ENCODE measurements at places on chromosomes 1 and 21. TPM values are rescaled to one million over a fixed set of nuclear protein-coding genes. Genes with fewer than 3 reads are reported as not detected.
A peak's percentile ranks its signal among the peaks of the same experiment; 100 is the strongest.

Gene SH2D5
- total RNA-seq: 0.29 TPM

DNA sequence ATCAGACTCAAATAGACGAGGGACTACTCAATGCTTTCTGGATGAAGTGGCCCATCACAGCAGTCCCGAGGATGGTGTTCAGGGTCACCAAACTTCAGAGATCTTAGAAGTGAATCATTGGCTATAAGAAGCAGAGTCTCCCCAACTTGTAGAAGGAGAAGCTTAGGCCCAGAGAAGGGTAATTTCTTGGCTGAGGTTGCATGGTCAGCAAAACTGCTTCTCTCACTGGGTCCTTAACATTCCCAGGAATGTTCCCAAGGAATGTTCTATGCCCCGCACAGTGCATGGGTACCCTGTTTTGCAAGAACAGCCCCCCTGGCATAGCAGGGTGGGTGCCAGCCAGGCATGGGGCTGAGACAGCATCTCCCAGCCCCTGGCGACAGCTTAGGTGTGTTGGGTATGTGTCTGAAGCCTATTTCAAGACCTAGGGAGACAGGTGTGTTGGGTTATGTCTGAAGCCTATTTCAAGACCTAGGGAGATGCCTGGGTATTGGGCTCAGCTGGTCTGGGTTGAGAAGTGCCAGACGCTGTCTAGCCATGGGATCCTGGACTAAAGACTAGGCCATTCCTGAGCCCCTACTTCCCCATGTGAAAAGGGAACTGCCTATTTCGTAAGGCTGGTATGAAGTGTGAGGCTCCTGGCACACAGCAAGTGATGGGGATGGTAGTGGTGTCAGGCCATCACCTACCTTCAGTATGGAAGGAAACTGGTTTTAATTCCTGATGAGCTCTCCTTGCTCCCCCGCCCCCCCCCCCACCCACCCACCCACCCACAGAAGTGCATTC is 26.1 kb downstream of the PADI6 start:
- DNase-seq: no peak

Gene RGS13
- total RNA-seq: 0.59 TPM

- no peak for DNase-seq
These were observed 56.6 kb downstream of the PCNX2 start for GRCh38 chr1:233238884-233239431.

DNA sequence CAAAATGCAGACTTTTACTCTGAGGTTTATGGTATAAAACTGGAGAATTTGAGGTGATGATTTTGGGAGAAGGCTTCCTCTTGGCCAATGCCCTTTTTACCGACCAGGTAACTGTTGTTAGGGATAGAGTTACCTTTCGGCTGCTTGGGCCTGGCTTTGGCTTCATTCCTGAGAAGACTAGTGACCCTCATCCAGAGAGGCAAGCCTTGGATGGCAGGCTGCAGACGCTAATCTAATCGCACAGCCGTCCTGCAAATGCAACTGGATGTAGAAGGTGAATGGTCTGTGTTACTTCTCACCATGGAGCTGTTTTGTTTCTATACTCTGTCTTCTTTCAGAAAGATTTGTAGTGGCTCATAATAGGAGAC is 124.6 kb downstream of the CNIH3 start:
- no peak for DNase-seq

DNA sequence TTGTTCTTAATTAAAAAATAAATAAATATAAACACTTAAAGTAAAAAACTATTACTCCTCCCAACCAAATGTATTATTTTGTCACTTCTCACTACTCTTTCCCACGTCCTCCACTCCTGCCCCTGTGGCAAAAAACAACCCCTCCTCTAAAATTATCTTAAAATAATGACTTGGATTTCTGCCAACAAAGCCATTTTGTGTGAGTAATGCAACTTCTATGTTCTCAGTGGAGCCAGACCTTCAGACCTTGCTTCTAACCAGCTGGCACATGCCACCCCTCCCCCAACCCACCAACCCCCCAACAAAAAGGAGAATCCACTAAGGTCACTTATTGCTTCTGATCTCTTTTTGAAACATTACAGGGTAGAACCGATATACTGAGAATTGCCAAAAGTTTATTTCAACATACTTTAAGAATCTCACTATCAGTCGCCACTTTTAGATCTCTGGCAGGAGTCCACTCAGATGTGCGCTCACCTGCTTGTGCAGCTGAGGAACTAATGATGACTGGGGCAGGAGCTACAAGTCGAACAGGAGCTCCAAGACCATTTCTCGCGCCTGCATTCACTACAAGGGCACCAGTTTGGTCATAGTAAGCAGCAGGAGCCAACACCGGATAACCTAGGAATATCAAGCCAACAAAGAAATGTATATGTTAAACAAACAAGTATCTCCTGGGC is 58.3 kb upstream of the SDC3 start:
- no peak for DNase-seq

Gene TNFRSF14
- total RNA-seq: 239 TPM

Gene PERM1
- total RNA-seq: not detected

Gene LRRC39
- total RNA-seq: 1.5 TPM

DNA sequence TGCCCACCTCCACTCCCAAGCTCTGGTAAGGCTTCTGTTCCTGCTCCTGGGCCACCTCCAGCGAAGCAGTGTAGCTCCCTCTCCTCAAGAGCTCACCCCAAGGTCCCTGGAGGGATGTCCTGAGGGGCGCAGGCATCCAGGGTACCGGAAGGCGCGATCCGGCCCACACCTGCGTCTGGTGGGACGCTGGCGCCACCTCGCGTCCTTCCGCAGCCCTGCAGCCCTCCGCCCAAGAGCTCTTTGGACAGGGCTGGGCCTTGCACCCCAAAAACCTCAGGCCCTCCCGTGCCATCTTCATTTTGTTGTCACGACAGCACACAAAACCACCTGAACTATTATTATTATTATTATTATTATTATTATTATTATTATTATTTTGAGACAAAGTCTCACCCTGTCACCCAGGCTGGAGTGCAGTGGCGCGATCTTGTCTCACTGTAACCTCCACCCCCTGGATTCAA is 49.2 kb upstream of the PAX7 start:
- DNase-seq: peak; percentile 18

DNA sequence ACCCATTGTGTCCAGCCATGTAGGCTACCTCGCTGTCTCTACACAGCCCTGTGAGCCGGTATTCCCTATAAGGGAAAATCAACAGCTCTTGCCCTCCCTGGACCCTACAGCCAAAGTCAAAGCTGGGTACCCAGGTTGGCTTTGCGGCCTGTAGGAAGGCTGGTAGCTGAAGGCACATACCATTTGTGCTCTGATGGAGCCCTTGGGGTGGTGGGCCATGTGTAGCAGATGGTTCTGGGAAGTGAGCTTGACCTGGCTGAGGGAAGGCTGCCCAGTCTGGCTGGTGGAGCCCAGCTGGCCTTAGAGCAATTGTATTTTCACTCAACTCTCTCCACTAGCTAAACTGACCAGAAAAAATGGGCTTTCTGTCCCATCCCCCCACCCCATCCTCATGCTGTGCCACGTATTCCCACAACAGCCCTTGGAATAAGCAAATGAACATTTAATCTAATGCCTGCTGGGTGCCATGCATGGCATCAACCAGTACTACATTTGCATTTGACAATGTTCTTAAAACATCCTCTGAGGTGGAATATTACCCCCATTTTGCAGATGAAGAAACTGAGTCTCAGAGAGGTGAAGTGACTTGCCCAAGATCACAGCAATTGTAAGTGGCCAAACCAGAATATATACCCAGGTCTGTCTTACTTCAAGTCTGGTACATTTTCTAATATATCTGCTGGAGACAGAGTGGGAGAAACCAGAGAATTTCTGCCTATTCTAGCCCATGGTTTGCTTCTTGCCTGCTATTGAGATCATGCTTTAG is 56.8 kb downstream of the NDUFS5 start:
- DNase-seq: no peak

DNA sequence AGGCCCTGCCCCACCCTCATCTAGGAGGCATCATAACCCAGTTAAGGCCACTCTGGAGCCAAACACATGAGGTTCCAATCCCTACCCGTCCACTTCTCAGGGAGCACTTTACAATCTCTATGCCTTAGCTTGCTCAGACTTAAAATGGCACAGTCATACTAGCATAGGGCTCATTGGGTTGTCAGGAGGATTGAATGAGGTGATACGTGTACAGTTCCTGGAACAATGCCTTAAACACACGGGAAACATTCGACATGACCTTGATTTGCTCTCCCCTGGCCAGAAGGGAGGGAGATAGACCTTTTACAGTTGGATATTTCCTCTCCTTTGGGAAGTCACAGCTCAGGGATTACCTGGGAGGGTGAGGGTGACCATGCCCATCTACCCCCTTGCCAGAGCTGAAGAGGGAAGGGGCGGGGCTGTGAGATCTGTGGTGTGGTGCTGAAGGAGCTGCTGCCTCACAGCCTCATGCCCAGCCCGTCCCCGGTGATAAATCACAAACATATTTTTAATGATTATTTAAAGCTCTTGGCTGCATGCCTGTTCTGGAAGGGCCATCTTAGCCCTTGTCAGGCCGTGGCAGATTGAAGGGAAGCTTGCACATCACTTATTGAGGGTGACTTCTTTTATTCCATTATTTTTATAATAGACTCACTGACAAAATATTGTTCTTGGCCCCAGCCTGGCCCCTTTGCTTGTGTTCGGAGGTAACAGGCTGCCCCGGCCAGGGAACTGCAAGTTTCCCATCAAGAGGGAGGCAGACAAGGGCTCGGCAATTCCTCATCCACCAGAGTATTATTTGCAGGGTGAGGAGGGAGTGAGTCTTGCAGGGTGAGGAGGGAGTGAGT is 83.4 kb downstream of the FOXD2 start:
- no peak for DNase-seq

- peak; percentile 69 for DNase-seq
These were observed 732 bp downstream of the HS2ST1 start for GRCh38 chr1:86914998-86915736.

- no peak for DNase-seq
These were observed 117.1 kb upstream of the DUSP10 start for GRCh38 chr1:221858818-221859611.

Gene DAP3
- total RNA-seq: 107 TPM

GRCh38 chr1:7628273-7628672 is 142.8 kb upstream of the VAMP3 start:
- DNase-seq: no peak

Gene TSACC
- not detected for total RNA-seq
